ENCODE measurements at places on chromosomes 12 and 14.

DNA sequence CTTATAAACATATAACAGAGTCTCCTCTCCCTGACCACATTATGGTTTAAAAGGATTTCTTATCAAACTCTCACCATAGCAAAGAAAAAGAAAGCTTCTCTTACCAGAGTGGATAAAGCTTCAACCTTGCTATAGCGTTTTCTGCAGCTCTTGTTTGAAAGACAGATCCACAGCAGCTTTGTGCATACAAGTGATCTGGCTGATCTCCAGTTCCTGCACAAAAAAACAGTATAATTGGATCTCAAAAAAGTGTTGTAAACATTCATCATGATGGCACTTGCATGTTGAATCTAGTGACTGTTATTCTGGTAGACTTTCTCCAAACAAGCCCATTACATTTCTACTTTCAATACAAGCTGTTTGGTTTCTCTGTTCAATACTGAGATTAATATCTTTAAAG lies 178.9 kb upstream of the MGAT4C start:
- no peak for DNase-seq

GRCh38 chr12:26874501-26875296 lies 41.7 kb upstream of the ITPR2 start:
- no peak for DNase-seq

GRCh38 chr12:26017484-26018211 lies 59.2 kb downstream of the RASSF8 start:
- no peak for DNase-seq

DNA sequence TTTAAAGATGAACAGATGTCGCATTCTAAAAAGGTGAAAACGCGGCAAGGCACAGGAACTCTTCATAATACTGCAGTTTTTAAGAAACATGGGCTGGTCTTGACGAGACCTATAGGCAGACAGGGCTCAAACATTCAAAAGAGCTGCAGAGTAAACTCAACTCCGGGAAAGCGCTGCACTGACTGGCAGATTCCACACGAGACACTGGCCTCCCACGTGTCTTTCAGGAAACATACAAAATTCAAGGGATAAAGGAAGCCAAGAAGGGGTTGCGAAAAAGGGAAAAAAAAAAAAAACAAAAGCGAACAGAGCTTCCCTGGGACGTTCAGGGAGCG lies 614 bp upstream of the ARF6 start:
- peak; percentile 55 for DNase-seq

- DNase-seq: no peak
Measured at GRCh38 chr14:53509276-53510244, 356.4 kb upstream of the DDHD1 start.

DNA sequence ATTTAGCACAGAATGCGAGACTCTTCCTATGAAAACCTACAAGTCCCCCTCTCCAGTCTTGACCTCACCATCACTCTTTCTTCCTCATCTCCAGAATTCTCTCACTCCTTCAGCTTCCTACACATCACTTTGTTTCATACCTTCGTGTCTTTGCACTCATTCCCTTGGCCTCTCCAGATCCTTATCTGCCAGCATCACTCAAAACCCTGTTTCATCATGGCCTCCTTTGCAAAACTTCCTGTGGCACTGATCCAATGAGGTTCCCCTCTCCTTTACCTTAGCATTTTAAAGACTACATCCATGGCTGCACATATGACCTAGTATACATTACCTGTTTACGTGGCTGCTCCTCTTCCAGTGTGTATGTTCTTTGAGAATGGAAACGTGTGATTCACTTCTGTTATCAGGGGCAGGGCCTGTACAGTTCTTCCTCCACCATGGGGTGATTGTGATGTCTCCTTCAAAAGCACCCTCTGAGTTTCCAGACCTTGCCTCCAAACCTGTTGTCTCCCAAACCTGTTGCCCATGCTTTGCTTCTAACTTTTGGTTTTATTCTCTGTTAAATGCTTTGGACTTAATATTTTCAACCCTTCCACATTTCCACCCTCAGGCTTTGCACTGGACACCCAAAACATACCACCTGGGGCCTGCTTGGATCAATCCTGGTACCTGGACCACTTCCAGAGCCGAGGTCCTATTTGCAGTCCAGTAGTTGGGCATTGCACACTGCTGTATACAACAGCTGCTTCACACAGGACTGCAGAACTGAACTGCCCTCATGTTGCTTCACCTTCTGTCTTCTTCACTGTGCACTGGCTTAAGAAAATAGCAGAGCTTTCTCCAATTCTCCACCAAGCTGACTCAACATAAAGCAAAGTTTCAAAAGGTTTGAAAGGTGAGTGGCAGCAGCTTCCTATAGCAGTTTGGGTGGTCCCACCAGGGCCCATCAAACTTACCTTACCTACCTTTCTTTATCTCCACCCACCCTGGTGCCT lies 131.7 kb downstream of the LLPH start:
- DNase-seq: no peak

DNA sequence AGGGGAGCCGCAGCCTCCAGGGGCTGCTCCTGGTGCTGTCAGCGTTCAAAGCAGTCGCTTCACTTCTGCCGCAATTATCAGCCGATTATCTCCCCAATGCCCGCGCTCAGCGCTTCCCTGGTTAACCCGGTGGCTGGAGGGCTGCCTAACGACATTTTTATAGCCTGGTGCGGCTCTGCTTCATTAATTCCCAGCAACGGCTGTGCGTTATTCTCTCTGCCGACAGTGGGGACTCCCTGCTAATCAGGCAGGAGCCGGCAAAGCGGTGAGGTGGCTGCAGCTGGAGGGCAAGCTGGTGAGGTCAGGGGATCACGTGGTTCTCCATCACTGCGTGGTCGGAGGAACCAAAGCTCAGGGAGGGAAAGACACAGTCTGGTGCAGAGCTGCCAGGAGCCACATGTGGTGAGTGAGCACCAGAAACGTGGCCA lies 62.9 kb downstream of the GLRX5 start:
- no peak for DNase-seq

- DNase-seq: no peak
Measured at GRCh38 chr12:62335796-62336195, 75.6 kb downstream of the USP15 start.

- DNase-seq: no peak
Measured at GRCh38 chr12:75289753-75290152, 40.4 kb downstream of the CAPS2 start.

- no peak for DNase-seq
Measured at GRCh38 chr12:48054955-48055821, 50.7 kb downstream of the SENP1 start.

DNA sequence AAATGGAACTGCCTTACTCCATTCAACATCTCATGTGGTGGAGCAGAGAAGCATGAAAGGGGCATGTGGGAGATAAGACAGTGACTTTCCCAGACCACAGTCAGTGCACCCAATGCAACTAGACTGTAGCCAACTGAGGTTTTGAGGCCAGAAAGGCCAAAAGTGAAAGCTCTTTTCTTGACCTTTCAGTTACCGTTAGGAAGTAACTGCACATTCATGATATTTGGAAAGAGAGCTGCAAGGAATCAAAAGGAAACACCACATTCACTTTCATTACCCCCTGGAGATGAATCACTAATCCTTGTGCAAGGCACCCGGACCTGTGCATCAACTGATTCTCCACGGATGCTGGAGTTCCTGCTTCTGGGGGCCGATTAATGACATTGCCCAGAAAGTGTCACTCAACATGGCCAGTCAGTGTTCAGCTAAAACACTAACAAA lies 72.9 kb upstream of the ELK3 start:
- no peak for DNase-seq

DNA sequence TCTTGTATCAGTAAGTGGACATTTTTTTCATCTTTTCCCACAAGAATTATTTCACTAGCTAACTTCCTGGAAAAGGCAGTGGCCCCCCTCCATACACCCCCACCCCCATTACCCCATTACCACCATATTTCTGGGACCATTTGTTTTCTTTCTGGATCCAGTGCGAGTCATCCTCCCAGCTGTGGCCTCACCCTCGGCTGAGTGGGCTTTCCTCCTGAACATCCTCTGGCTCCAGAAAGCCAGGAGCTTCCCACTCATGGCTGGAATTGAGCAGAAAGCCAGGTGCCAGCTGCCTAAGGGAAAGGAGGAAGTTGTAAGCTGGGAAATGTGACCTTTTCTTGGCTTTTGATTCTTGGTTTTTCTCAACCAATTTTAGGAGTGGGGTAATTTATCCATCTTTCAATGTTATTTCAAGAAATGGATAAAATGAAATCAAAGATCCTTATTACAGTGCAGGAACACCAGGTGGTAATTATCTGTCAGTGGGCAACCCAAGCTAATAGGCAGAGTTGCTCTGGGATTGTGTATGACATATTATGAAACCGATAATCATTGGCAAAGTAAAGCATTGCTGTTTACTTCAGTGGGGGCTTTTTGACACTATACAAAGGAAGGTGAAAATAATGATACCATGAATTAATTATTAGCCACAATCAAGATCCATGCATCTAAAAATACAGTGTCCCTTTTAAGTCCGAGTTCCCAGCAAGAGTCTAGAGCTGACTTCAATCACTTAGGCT lies 124.6 kb downstream of the KICS2 start:
- no peak for DNase-seq

- no peak for DNase-seq
Measured at GRCh38 chr12:3173008-3173553, 95.9 kb downstream of the TSPAN9 start.

GRCh38 chr12:80472236-80472635 lies 28.2 kb downstream of the PTPRQ start:
- no peak for DNase-seq

GRCh38 chr12:96263449-96263902 lies 69.3 kb downstream of the ELK3 start:
- DNase-seq: no peak

- no peak for DNase-seq
Measured at GRCh38 chr14:69298131-69299071, 38.4 kb downstream of the GALNT16 start.

All from activated CD4-positive, alpha-beta T cell treated with anti-CD3 and anti-CD28 coated beads, Interleukin-2, amount 50 U/mL, for 24 hours (primary cell).